ENCODE measurements at places on chromosomes 7 and 10.
A peak's percentile ranks its signal among the peaks of the same experiment; 100 is the strongest.

DNA sequence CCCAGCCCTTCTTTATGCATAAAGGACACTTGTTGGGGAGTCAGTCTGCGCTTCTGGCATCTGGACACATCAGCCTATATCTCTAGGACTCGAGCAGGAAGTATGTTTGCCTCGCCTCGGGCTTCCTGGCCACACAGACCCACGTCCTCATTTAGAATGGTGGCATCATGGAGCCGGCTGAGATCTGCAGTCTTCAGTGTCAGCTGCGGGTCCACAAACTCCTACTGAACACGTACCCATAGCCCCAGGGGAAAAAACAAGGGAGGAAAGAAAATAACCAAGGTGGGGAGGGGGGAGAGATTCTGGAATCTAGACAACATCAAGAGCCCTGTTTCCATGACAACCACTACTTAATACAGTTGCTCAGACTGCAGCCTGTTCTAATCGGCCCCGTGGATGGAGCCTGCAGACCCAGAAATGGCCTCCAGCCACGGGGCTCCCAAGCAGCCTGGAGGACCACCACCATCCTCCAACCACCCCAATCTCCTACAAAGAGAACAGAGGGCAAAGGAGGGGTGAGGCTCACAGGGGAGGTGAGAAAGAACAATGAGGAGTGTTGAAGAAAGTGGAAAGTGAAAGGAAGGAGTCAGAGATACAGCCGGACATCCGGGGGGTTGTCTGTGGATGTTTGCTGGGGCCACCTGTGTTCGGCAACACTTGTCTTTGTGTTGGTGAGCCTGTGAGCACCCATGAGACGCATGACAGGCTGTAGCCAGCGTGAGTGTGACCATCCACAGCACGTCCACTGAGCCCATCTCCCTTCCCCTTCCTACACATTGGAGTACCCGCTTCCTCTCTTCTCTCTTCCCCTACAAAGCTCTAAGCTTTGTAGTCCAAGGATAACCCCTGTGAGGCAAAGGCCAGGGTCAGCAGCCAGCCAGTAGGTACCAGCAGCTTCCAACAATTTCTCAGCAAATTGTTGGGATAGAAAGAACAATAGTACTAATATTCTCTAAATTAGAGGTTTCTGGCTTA is 141.0 kb downstream of the PLXNA4 start:
- no peak for DNase-seq

- no peak for DNase-seq
Measured at GRCh38 chr7:95089414-95090315, 182.3 kb downstream of the PPP1R9A start.

- no peak for DNase-seq
Measured at GRCh38 chr10:35605191-35605590, at the start of gene GJD4. Gene GJD4, plus strand, starts transcription at chr10:35605341. Its CDS starts 227 bp downstream, at chr10:35605568.

DNA sequence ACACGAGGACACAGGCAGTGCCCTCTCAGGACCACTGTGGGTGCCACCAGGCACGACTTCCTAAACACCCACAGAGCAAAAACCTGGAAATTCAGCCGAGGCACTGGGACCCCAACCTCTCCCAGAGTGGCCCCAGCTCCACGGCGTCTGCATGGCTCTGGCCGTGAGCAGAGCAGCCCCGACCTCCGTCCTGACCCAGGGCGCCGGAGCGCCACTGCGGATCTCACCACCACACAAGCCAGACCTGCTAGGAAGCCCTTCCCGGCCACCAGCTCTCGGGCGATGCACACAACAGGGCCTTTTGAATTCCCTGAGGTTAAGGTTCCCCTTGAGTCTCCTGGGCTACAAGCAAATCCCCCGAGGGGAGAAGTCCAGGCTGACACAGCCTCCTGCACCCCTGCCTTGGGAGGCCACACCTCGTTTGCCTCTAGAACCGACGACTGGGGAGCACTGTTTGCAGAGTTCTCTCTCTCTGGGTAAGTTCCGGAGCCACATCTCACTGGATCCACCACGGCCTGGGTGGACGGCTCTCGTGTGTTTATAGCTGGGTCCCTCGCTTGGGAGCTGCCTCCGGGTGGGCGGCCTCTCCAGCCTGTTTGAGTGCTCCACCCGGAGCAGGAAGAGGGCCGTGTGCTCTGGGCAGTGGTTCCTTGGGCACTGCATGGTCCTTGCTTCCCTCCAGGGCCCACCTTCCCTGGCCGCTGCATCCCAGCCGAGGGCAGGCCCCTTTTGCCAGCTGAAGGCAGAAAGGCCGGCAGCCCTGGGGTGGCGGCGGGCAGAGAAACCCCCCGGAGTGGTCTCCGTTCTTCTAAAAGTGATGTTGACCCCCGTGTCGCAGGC is 15.5 kb upstream of the PSMG3 start:
- DNase-seq: no peak

GRCh38 chr10:42543840-42544372 is 94.5 kb downstream of the ZNF33B start:
- no peak for DNase-seq

DNA sequence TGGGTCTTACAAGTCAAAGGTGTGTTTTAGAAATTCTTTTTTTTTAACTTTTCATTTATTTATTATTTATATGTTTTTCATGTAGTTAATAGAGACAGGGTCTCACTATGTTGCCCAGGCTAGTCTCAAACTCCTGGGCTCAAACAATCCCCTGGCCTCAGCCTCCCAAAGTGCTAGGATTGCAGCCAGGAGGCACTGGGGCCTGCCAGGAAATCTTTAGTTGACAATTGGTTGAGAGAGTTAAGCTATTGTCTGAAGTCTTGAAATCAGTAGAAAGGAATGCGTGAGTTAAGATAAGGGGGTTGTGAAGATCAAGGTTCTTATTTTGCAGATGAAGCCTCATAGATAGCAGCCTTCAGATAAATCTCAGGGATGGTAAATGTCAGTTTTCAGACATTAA is 245.4 kb upstream of the GALNT17 start:
- DNase-seq: no peak

- no peak for DNase-seq
Measured at GRCh38 chr10:98328640-98329039, 60.6 kb upstream of the LOXL4 start.

- DNase-seq: no peak
Measured at GRCh38 chr7:956031-956430, 1.6 kb upstream of the ADAP1 start.

- no peak for DNase-seq
Measured at GRCh38 chr7:154864523-154864891, 138.4 kb downstream of the PAXIP1 start.

GRCh38 chr10:31528831-31529230 is 209.8 kb downstream of the ZEB1 start:
- no peak for DNase-seq

GRCh38 chr10:98299341-98299740 is 31.3 kb upstream of the LOXL4 start:
- no peak for DNase-seq

DNA sequence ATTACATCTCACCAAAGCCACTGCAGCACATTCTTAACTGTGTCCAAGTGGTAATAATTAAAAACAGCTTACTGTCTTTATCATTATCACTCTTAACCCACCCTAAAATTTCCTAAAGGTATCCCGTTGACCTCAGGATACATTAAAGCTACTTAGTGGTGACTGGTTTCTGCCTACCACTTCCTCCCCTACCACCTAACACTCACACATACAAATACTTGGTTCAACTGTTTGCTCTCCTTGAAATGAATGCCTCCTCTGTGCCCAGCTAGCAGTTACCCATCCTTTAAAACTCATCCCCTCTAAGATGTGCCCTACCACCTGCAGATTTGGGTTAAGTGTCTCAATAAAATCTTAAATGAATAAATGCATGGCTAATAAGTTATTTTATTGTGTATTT is 7.1 kb downstream of the PCGF5 start:
- DNase-seq: no peak

- DNase-seq: no peak
Measured at GRCh38 chr10:111578076-111578475, 501.2 kb downstream of the ADRA2A start.

DNA sequence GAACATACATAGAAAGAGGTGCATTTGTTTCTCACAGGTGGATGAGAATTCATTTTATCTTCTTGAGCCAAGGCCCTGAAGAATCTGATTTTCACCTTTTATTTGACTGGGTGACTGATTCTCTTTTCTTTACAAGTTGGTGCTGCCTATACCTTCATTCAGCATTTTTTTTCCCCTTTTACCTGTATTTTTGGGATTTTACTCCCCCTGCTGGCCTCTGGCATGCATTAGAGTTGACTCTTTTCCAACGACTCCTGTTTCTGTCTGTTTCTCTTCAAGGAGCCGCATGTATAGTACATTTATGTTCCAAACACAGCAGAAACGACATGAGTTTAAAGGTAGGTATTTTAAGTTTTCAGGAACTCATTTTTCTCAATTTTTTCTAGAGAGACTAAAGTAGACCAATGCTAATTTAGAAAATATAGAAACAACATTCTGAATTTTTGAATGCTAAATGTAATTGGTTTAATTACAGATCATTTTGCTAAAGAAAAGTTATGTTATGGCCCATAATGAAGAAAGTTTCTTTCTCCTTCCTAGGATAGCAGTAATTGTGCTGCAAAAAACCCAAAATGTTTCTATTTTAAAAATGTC is 149.8 kb upstream of the HDAC9 start:
- peak; percentile 25 for DNase-seq

- no peak for DNase-seq
Measured at GRCh38 chr7:116083796-116084195, 53.2 kb upstream of the TFEC start.

GRCh38 chr10:116082206-116082605 is 190.8 kb downstream of the GFRA1 start:
- DNase-seq: no peak

- no peak for DNase-seq
Measured at GRCh38 chr10:91287912-91288311, 67.4 kb downstream of the PCGF5 start.

GRCh38 chr7:87510411-87510875 is 35.0 kb upstream of the ABCB4 start:
- DNase-seq: no peak

DNA sequence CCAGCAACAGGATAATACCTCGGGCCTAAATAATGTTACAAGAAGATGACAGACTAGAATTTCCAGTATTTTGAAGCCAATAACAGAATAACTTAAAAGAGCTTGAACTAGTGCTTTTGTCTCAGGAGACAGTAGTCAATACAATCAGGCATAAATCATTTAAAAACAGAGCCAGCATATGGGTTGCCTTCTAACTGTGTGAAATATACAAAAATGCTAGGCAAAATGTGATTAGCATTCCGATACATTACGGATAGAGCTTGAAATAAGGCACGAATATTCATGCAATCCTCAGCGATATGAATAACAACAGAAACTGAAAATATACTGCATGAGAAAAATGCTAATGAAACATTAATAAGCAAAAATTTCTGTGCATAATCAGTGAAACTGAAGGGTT is 18.3 kb upstream of the PRKAR2B start:
- DNase-seq: no peak

- no peak for DNase-seq
Measured at GRCh38 chr10:3873728-3874461, 88.9 kb upstream of the KLF6 start.

DNA sequence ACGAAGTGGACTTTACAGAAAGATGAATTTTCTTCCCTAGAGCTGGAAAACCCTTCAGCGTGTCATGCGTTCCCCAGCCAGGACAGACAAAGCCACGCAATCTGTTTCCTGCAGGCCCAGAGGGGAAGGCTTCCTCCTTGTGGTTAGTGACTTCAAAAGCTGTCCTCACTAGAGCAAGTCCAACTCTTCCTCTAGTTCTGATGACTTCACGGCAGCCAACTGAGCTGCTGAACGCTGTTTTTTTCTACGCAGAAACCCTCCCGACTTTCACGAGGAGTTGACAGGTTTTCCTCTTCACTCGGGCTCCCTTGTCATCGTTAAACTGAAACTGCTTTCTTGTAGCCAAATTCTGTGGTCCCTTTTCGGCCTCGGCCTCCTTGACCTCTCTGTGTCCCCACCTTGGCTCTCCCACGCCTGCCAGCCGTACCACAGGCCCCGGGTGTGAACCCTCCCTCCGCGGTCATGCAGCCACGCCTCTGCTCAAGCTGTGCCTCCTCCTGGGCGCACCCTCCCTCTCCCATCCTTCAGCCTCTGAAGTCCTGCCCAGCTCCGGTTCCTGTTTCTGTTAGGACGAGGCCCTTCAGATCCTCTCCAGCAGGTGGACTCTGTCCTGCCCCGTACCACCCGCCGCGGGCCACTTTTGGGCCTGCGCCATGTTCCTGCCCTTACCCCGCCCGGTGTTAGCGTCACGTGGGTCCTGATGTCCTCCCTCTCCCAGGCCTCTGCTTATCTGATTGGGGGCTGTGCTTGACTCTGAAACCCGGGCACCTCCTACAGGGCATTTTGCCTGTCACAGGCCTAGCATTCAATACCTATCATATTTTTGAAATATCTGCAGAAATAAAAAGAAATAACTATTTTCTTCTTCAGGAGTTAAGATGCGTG is 39.3 kb downstream of the CUX1 start:
- DNase-seq: peak; percentile 68

- no peak for DNase-seq
Measured at GRCh38 chr7:72490301-72490700, 78.2 kb upstream of the CALN1 start.

DNA sequence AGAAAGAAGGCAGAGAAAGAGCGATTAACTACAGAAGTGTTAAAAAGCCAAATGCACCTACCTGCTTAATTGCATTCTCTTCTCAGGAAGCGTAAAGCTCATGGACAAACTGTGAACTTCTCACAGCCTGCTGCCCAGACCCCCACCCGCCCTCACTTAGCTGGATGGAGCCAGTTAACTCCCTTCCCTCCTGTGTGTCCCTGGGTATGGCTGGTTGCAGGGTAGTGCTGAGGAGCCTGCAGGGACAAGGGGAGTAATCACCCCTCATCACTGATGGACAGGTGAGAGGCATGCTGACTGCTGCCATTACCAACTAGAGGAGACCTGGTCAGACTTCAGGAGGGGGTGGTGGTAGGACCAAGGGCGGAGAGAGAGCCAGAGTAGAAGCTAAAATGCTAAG is 37.5 kb downstream of the ENO4 start:
- DNase-seq: no peak

- DNase-seq: no peak
Measured at GRCh38 chr10:132448248-132448731, 51.3 kb downstream of the PWWP2B start.

- DNase-seq: no peak
Measured at GRCh38 chr7:45389073-45389872, 184.9 kb upstream of the ADCY1 start.

DNA sequence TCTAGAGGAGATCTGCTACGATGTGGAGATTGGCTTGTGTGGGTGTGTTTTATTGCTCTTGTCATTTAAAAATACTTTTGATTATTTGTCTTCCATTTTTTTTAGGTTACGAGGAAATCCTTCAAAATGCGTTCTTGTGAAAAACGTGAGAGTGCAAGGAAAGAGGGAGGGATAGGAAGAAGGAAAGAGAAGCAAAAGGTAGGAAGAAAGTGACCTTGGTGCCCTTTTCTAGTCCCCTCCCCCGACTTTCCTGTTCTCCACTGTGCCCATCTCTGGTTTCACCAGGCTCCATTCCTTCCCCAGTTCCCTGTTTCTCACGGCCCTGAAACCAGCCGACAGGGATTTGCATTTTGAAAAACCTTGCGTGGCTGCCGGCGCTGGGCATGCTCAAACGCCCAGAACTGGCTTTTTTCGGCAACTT is 506 bp upstream of the GNAI1 start:
- no peak for DNase-seq

All from glomerular endothelial cell (primary cell).